ENCODE measurements at places on chromosomes 3 and 15.

DNA sequence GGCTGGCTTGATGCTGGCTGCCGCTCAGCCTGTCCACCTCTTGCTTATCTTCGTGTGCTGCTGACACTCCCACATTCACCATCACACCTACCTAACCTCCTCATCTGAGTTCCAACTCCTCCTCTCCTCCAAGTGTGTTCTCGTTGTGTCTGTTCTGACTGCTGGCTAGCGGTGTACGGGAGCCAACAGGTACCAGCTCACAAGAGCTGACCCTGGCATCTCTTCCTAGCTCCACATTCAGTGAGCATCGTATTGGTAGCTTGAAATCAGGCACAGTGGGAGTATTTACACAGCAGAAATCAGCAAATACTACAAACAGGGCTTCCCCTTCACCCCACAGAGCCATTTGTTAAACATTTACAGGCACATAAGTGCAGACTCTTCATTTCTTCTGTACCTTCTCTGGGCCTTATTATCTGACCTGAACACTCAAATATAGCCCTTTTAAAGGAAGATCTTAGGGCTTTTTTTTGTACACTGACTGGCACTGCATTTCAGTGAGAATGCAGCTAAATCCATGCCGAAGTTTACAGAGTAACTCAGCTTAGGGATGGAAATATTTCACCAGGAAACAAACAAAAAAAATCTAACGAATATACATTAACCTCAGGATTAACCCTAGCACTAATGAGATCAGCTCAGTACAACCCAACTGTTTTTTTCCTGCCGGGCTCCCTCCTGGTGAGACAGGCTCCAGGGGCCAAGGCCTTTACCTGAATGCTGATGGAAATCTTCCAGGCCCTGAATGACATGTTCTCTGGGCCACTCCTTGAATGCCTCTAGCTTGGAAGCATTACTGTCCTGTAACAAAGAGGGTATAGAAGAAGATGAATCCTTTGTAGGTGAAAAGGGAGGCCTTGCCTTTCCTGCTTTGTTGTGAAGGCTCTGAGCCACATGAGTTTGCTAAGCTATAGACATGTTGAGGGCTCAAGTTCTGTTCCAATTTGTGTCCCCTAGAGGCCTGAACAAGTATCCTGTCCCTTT, 150.5 kb upstream of the LPP start:
- DNase-seq: no peak

DNA sequence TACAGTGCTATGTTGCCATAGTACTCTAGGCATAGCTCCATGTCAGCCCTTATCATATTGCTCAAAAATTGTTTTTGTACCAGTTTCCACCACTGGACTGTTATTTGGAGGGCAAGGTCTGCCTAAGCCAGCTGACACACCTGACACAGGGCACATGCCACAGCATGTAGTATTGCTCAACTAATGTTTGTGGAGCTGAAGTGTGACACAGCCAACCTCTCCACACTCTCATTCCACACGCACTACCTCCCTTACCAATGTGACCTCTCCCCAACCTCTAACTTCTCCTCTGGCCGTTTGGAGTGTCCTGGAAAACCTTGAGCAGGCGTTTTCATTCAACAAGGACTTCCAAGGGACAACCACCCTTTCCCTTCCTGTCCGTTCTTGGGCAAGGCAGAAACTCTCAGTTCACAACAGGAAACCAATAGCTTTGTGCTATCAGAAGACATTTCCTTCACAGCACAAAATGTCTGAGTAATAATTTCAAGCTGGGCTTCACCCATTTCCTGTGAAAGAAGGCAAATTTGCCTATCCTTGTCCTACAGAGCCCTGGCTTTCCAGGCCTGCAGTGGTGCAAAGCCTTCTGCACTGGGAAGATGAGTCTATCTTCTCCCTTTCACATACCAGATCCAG, 38.4 kb downstream of the TLNRD1 start:
- no peak for DNase-seq

DNA sequence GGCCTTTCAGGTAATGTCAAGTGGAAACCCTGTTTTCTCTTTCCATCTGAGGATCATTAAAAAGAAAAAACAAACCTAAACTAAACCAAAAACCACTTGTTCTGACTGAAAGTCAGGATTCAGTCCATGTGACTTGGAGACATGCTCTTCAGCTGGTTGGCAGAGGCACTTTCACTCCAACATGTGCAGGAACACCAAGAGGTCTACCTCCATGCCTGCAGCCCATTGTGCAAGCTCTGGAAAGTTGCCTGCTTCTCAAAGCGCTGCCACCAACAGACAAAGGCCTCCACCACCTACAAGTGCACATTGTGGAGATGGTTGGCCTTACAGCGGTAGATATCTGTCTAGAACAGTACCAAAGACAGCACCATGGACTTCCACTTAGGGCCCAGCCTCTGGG, 161.8 kb downstream of the LEKR1 start:
- DNase-seq: no peak

GRCh38 chr15:70100474-70101341, 3.0 kb upstream of the TLE3 start:
- no peak for DNase-seq

- no peak for DNase-seq
Observed at GRCh38 chr3:149971403-149972075, 844 bp upstream of the PFN2 start.

DNA sequence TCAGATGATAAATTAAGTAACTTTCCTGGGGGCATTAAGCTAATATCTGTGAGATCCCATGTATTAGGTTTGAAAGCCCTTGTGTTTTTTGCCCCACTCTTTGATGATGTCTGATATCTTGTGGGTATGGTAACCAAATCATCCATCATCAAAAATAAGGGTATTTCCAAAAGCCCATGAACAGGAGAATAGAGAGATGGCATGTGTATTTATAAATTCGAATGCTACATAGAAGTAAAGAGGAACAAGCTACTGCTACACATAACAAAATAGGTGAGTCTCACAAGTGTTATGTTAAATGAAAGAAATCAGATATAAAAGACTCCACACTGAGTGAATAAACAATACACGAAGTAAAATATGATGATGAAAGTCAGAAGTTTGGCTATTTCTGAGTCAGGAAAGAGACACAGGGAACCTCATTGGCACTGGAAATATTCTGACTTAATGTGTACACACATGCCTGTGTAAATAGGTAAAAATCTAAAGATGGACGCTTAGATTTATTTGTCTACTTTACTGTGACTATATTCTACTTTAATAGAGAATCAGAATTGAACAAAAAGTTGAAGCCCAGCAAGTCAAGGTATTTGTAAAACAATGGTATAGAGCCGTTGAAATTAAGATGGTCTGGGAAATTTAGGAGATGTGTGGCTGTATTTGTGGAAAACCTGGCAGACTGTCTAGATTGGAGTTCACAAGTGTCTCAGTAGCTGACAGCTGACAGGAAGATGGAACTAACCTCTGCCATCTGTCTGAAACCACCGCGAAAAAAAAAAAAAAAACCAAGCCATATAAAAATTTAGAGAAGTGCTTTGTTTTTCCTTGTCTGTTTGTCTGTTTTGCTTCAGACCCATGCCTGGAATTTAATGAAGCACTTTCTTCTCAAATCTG, 111.0 kb upstream of the TGFBR2 start:
- DNase-seq: no peak

DNA sequence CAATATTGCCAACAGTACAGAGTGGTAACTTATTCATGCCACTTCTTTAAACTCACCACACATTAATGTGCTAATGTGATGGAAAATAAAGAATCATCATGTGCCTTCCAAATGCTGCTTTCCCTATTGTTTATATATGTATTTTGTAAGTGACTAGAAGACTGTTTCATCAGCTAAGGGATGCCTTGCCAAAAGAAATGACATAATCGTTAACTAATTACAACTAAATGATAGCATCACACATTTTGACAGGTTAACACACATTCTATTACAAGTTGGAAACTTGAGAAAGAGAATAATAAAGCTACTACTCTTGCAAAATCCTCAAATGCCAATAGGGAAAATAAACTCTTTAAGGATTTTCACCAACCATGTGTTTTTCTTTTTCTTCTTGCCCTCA, 329.9 kb upstream of the AGTR1 start:
- no peak for DNase-seq

DNA sequence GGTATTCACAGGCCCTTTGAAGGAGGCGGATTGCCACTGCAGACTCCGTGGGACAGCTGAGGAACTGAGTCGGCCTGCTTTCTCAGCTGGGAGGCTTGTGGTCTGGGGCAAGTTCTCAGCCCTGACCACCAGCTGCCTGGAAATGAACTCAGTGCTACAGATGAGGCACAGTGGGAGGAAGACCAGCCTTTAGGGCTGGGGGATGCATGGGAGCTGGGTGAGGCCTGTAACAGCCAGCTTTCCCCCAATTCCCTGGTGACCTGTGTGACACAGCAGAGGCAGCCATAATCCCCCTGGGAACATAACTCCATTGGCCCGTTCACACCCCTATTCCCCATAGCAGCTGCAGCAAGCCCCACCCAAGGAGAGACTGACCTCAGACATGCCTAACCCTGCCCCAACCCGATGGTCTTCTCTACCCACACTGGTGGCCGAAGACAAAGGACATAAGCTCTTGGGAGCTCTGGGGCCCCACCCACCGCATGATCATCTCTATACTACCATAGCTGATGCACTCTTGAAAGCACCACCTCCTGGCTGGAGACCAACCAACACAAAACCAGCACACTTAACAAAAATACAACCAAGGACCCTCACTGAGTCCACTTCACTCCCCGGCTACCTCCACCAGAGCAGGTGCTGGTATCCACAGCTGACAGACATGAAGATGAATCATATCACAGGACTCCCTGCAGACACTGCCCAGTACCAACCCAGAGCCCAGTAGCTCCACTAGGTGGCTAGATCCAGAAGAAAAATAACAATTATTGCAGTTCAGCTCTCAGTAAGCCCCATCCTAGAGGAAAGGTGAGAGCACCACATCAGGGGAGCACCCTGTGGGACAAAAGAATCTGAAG, 24.9 kb downstream of the ZMAT3 start:
- no peak for DNase-seq

- DNase-seq: no peak
Observed at GRCh38 chr3:37569991-37570390, 291.7 kb upstream of the CTDSPL start.

GRCh38 chr3:143328451-143328850, 208.9 kb downstream of the CHST2 start:
- DNase-seq: no peak

- no peak for DNase-seq
Observed at GRCh38 chr3:65811086-65811761, 227.5 kb downstream of the MAGI1 start.

Measured in stimulated activated CD8-positive, alpha-beta memory T cell treated with anti-CD3 and anti-CD28 coated beads, Interleukin-4, amount 100 ng/mL, for 4 hours (primary cell).